ENCODE measurements at places on chromosomes 1 and 21. TPM values are rescaled to one million over a fixed set of nuclear protein-coding genes. Genes with fewer than 3 reads are reported as not detected.

GJA9 gene
- not detected for polyA plus RNA-seq

DNA sequence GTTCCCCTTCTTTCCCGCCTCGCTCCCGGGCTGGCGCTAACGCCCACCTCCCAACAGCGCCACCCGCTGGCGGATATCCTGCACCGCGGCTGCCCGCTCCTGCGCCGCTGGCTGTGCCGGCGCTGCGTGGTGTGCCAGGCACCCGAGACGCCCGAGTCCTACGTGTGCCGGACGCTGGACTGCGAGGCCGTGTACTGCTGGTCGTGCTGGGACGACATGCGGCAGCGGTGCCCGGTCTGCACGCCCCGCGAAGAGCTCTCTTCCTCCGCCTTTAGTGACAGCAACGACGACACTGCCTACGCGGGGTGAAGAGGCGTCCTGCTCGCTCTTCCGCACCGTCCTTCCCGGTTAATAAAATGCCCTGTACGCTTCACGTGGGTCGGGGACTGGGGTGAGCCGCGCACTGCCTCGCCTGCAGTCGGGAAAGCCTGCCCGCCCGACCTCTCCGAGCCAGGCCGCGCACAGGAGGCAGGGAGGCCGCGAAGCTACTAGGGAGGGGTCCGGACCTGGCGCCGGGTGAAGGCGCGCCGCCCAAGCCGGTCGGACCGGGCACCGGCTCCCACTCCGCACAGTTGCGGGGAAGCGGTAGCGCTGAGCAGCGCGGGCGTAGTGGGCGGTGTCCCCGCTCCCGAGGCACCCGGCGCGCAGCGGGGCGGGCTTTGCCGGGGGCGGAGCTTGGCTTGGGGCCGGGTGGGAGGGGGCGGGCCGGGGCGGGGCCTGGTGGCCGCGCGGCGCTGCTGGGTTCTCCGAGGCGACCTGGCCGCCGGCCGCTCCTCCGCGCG, at the start of gene ADAM15:
ADAM15 (plus strand) TSS at position 757 of the 782 bp plus-strand sequence. CDS start 71 bp downstream, outside the sequence.
- H3K36me3 ChIP-seq = no peaks in the 10 kb centered on the region
- no peaks in the 10 kb centered on the region for H3K27me3 ChIP-seq
- H3K4me1 ChIP-seq = peaks cover 25% of the 10 kb centered on the region
- H3K27ac ChIP-seq = peak within 1 kb of the TSS; percentile 72

- H3K27me3 ChIP-seq = no peaks in the 10 kb centered on the region
- H3K36me3 ChIP-seq = no peaks in the 10 kb centered on the region
- no peaks in the 10 kb centered on the region for H3K4me1 ChIP-seq
- no peak overlapping the region for H3K4me3 ChIP-seq
Observed at GRCh38 chr1:4755301-4755845, 101.0 kb downstream of the AJAP1 start.

GRCh38 chr1:174535207-174535606, 87.4 kb downstream of the GPR52 start:
- no peak overlapping the region for H3K4me3 ChIP-seq
- no peaks in the 10 kb centered on the region for H3K27me3 ChIP-seq
- DNase-seq = no peak
- H3K36me3 ChIP-seq = no peaks in the 10 kb centered on the region
- no peaks in the 10 kb centered on the region for H3K4me1 ChIP-seq

- H3K27me3 ChIP-seq = no peaks in the 10 kb centered on the region
- DNase-seq = peak; percentile 62
- H3K27ac ChIP-seq = peak overlapping the region; percentile 93
- peaks cover 43% of the 10 kb centered on the region for H3K4me1 ChIP-seq
Observed at GRCh38 chr1:116569776-116570357, 959 bp downstream of the CD58 start.

DNA sequence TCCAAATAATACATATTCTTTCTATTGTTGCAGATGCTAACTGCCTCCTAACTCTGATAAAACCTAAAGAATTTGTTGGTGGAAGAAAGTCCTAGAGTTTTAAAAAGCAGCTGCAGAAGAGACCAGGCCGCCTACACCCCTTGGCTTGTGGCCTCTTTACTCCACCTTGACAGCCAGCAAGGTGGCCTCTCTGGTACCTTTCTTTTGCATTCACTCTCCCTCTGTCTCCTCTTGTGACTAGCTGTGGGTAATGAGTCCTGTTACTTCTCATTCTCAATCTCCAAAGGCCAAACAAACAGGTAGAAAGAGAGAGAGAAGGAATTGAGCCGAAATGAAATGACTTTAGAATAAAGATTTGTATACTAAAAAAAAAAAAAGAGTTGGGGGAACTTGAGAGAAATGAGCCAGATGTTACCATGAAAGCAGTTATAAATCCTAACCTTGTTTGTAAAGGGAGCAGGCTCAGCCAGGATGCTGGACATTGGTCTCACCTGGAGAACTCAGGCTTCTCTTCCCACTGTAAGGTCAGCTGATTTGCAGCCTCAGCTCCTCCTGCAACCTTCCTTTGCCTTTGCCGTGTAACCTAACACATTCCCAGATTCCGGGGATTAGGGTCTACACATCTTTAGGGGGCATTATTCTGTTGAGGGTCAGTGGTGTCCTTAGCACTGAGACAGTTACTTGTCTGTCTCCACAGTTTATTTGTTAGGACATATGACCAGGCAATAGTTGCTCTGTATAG, 164.1 kb upstream of the IRF2BP2 start:
- H3K36me3 ChIP-seq = no peaks in the 10 kb centered on the region
- H3K27me3 ChIP-seq = peaks cover 5% of the 10 kb centered on the region
- no peak overlapping the region for H3K4me3 ChIP-seq
- no peak for DNase-seq
- H3K27ac ChIP-seq = no peak overlapping the region

Measured in CD4-positive, CD25-positive, alpha-beta regulatory T cell (primary cell).